ENCODE measurements at places on chromosomes 2 and 18. TPM values are rescaled to one million over a fixed set of nuclear protein-coding genes. Genes with fewer than 3 reads are reported as not detected.

DNA sequence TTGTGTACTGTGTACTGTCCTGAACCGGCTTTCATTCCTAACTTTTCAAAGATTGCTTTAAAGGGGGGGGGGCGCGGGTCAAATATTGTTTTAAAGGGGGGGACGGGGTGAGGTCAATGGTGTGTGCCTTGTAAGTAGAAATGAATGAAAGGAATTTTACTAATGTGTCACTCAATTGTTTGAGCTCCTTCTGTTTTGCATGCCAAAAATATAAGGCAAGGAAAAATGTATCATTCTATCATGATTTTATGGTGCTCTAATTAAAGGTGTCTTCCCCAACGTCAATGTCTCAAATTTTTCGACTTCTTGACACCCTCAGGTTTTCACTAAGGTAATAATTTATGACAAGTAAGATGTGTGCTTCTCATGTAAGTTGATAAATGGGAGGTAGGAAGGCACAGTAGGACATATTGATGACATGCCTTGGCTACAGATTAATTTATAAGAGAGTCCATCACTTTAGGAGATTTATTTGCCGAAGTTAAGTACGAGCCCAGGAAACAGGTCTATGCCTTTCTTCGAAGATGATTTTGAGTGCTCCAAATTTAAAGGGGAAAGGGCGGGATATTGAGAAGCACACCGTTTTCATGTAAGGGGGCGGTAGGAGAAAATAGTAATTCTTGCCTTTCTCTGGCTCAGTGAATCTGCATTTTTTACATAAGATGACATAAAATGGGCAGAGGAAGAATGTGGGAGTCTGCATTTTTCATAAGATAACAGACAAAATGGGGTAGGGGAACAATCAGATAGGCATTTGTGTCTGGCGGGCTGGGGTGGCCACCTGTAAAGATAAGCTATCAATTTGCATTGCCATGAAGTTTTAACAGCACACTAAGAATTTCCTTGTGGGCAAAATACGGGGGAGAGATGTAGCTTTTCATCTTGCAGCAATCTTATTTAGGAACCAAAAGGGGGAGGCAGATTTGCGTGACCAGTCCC, 1.2 kb upstream of the TRAPPC8 start:
- no peak for DNase-seq

- DNase-seq: no peak
Observed at GRCh38 chr2:131039535-131039907, 53.7 kb downstream of the FAM168B start.

GRCh38 chr2:169361706-169362117, 622 bp downstream of the LRP2 start:
- no peak for DNase-seq

AQP4 gene
- 0.72 TPM for polyA plus RNA-seq

Data from renal cortex interstitium (tissue), 15 donors.